Stimulated activated CD8-positive, alpha-beta memory T cell treated with anti-CD3 and anti-CD28 coated beads, Interleukin-4, amount 100 ng/mL, for 24 hours (primary cell): ENCODE measurements at places on chromosomes 12 and 14.

GRCh38 chr14:23631234-23631633 lies 4.9 kb upstream of the DHRS2 start:
- no peak for DNase-seq

GRCh38 chr12:11162502-11162901 lies 8.5 kb upstream of the SMIM10L1 start:
- DNase-seq, result no peak

DNA sequence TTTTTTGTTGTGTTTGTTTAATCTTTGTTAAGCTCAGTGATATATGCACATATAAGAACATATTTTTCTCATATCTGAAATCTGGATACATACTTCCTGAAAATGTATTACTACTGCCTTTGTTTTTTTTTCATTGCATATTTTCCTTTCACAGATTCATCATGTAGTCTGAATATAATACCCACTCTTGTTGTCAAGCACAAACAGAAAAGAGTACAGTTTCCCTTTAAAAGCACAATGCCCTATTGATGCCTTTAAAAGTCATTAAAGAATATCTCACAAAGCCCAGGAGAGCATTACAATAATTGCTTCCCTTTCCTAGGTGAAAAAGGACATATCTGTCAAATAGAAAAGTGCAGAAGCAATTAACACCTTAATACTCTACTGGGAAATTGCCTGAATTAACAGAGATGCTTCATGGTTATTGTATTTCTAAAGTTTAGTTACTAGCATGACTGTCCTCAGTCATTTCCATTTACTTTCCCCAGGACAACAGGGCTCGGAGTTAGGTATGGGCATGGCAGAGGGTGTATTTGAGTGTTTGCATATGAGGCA lies 107.4 kb downstream of the GRIP1 start:
- DNase-seq, result no peak

GRCh38 chr12:90216815-90217214 lies 508.2 kb upstream of the ATP2B1 start:
- no peak for DNase-seq

DNA sequence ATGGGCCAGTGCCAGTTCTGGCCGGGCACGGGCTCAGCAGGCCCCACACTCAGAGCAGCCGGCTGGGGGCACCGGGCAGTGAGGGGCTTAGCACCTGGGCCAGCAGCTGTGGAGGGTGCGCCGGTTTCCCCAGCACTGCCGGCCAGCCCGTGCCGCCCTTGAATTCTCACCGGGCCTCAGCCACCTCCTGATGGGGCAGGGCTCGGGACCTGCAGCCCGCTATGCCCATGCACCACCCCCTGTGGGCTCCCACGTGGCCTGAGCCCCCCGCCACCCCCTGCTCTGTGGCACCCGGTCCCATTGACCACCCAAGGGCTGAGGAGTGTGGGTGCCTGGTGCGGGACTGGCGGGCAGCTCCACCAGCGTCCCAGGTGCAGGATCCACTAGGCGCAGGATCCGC lies 15.4 kb upstream of the GTF2A1 start:
- no peak for DNase-seq

- no peak for DNase-seq
Observed at GRCh38 chr12:71420775-71421406, 18.7 kb upstream of the LGR5 start.

DNA sequence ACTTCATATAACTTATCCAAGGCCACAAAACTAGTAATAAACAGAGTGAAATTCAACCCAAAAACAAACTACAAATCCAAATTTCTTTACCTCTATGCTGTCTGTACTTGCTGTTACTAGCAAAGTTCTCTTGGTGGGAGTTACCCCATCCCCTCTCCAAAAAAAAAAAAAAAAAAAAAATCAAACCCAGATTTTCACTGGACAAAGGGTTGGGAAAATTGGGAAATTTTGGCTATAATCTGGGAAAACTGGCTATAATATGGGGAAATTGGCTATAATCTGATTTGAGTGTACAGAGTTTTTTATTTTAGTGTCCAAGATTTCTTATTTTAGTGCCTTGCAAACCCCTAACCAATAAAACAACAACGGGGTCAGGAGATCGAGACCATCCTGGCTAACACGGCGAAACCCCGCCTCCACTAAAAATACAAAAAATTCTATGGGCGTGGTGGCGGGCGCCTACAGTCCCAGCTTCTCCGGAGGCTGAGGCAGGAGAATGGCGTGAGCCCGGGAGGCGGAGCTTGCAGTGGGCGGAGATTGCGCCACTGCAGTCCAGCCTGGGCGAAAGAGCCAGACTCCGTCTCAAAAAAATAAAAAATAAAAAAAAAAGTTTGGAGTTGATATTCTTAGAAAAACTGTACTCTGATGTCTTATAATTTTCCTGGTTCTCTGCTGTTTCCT lies 148.4 kb downstream of the CHST11 start:
- no peak for DNase-seq

DNA sequence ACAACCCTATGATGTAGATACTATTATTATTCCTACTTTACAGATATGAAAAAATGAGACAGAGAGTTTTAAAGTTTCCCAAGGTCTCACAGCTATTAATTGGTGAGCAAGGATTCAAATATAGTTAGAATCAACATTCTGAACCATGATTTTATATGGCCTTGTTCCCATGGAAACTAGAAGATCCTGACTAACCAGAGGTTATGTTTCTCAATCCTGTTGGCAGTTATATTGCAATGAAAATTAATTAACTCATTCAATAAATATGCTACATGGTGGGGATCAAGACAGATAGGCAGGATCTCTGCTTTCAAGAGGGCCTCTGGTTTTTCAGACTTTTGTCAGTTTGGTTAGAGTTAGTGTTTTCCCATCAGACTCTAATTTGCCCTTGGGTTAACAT lies 9.3 kb upstream of the FUT8 start:
- no peak for DNase-seq

DNA sequence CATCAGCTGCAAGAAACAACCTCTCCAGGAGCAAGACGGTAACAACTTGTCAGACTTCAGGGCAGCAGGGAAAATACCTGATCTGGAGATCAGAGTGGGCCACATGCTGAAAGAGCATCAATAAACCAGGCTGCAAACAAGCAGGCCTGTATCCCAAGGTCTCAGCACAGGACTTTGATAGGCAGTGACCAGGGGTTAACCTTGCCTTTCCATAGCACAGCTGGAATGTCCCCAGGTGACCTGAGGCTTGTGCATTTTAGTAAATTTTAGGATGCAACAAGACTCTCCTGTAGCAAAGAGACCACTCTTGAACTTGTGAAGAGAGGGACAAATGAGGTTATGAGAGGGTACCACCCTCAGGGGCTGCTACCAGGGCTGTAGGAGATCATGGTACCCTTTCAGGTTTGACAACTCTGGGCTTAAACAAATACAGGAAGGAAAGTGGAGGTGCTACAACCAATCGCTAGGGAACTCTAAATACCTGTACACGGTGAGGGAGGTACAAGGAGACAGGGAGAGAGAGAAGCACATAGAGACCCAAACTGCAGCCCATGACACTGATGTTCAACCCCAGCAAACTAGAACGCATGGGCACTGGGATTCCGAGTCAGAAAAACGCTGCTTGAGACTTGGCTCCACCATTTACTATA lies 95.4 kb upstream of the EVL start:
- DNase-seq, result no peak
